Liver (tissue), 10 donors: ENCODE measurements at places on chromosomes 3 and 15. TPM values are rescaled to one million over a fixed set of nuclear protein-coding genes. Genes with fewer than 3 reads are reported as not detected.
A peak's percentile ranks its signal among the peaks of the same experiment; 100 is the strongest.

DNA sequence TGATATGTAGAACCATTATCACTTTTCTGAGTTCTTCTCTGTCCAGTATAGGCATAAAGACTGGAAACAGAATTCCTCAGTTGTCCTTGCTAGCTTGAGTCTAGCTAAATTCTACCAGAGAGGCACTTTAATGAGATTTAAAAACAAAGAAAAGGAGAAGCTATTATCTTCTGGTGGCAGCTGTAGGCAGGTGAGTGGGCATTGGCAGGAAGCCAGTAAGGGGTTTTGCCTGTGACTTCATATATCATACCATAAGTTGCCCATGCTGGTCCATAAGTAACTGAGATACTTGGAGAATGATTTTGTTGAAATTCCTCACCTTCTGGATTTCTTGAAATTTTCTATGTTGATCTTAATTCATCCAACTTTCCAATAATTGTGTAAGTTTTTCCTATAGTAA, 402.3 kb upstream of the TGFBR2 start:
- no peak for DNase-seq
- no peaks in the 10 kb centered on the region for H3K27me3 ChIP-seq
- no peak overlapping the region for H3K27ac ChIP-seq
- H3K36me3 ChIP-seq: no peaks in the 10 kb centered on the region

- peak; percentile 30 for DNase-seq
- H3K27ac ChIP-seq: no peak overlapping the region
- H3K4me1 ChIP-seq: no peaks in the 10 kb centered on the region
- H3K36me3 ChIP-seq: no peaks in the 10 kb centered on the region
Observed at GRCh38 chr3:42739401-42740158, 33.5 kb downstream of the CCDC13 start.

ARRDC4 gene
- 3.4 TPM for total RNA-seq

GRCh38 chr3:133137042-133137996, 99.1 kb downstream of the TMEM108 start:
- H3K36me3 ChIP-seq: no peaks in the 10 kb centered on the region
- H3K27me3 ChIP-seq: no peaks in the 10 kb centered on the region
- H3K4me1 ChIP-seq: no peaks in the 10 kb centered on the region
- no peak for DNase-seq
- H3K27ac ChIP-seq: no peak overlapping the region
- H3K4me3 ChIP-seq: no peak overlapping the region

DNA sequence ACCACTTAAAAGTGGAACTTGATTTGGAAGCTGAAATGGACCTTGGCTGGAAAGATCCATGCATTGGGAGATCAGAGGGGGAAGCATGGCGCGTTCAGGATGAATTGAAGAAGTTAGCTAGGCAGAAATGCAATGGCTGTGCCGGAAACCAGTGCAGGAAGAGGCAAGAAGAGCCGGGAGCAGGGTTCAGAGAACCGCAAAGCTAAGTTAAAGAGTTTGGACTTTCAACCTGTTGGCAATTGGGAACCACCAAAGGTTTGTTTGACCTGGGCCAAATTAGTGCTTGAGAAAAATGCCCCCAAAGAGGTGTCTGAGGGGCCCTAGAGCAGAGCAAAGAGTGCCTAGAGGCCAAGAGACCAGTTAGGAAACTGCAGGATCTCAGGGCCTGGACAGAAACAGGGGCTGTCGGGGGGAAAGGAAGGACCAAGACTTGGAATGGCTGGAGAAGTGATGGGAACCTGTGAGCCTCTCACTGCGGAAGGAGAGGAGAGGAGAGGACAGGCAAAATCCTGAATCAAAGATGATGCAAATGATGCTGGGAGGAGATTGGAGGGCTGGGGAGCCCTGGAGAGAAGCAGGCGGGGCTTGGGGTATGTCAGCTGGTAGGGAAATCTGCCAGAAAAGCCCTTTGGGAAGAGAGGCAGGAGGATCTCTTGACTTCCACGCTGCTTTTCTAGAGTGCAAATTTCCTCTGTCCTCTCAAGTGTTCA, 49.3 kb downstream of the FAM174B start:
- H3K27me3 ChIP-seq: no peaks in the 10 kb centered on the region
- no peak overlapping the region for H3K27ac ChIP-seq
- peaks cover 4% of the 10 kb centered on the region for H3K4me1 ChIP-seq
- no peak for DNase-seq
- H3K4me3 ChIP-seq: no peak overlapping the region

CD96 gene
- total RNA-seq: 1.3 TPM

ASB14 gene
- not detected for total RNA-seq

MYLK gene
- total RNA-seq: 158 TPM

GRCh38 chr3:51953445-51953844, 1.7 kb upstream of the GPR62 start:
- H3K27ac ChIP-seq: no peak overlapping the region
- H3K27me3 ChIP-seq: no peaks in the 10 kb centered on the region
- H3K4me3 ChIP-seq: no peak overlapping the region
- no peaks in the 10 kb centered on the region for H3K36me3 ChIP-seq

OPA1 gene
- total RNA-seq: 54.5 TPM

PTH1R gene
- 7.2 TPM for total RNA-seq
